Foreskin melanocyte (primary cell): ENCODE measurements at places on chromosomes 3 and 15.

DNA sequence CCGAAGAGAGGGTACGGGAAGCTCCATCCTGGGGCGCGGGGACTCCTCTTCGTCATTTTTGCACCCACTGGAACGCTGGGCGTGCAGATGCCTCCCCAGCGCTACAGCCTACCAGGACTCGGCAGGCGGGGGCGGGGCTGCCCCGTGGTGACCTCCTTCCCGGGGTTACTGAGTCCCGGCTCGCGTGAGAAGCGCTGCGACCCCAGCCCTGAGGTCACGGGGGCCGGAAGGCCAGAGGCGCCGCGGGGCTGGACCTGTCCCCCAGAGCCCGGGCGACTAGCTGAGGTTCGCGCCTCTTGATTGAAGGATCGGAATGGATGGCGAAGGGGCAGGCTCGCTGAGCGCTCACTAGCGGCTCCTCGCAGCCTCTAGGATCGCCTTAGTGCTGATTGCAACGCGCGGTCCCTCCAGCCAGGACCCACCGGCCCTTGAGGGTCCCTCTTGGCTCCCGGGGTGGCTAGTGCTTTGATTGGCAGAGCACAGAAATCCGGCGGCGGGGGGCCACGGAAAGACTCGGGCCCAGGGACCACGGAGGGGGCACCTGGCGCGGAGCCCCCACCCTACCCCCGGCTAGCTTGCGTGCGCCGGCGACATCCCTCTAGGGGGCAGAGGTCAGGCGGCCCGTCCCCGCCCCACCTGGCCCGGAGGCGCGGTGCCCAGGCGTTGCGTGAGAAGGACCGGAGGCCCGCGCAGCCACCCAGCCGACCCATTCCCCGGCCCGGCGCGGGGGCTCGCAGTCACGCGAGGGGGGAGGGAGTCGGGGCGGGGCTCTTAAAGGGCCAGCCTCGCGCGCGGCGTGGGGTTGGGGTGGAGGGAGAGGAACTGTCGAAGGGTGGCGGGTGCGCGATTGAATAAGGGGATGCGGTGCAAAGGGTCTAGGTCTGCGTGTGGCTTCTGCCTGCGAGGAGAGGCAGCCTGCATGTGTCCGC is 781 bp upstream of the CYP1A1 start:
- no peak for DNase-seq

GRCh38 chr3:72390841-72391240 is 457.4 kb downstream of the SHQ1 start:
- DNase-seq, result no peak

GRCh38 chr3:128328546-128329458 is 137.9 kb downstream of the DNAJB8 start:
- no peak for DNase-seq

- DNase-seq, result no peak
Observed at GRCh38 chr15:40850576-40851112, 6.8 kb downstream of the SPINT1 start.

DNA sequence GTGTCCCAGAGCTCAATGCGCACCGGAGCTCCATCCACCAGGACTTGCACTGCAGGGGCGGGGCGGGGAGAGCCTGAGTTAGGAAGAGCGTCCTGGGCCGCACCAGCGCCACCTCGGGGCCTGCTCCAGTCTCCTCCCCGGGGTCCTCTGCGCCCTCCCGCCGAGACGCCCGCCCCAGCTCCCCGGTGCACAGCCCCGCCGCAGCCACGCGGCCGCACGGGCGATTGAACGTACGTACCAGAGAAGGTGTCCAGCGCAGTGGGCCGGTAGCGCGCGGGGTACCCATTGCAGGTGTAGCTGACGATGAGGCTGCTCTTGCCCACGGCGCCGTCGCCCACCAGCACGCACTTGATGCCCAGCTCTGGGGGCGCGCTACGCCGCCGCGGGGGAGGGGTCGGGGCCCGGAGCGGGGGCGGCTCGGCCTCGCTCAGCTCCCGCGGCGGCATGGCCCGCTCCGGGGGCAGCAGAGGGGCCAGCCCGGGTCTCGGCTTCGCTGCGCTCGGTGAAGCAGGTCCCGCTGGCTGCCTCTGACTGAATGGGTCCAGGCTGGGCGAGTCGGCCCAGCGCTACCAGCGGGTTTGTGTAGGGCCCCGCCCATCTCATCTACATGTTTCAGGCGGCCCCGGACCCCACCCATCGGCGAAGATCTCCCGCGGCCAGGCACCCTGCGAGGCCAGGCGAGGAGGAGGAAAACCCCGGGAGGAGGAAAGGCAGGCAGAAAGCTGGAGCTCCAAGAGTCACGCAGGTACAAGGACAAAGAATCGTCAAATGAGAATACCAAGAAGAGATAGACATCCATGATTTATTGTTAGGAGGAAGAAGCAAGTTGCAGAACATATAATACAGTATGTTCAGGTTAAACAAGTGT is at the start of gene RHOV:
Gene RHOV (minus strand): TSS at position 541 of the 868 bp plus-strand sequence. CDS start 95 bp downstream, at position 446.
- DNase-seq, result peak; percentile 7

GRCh38 chr15:80999623-81000036 is 1.1 kb upstream of the TLNRD1 start:
- DNase-seq, result no peak

GRCh38 chr3:194327218-194328052 is 23.7 kb downstream of the CPN2 start:
- no peak for DNase-seq

DNA sequence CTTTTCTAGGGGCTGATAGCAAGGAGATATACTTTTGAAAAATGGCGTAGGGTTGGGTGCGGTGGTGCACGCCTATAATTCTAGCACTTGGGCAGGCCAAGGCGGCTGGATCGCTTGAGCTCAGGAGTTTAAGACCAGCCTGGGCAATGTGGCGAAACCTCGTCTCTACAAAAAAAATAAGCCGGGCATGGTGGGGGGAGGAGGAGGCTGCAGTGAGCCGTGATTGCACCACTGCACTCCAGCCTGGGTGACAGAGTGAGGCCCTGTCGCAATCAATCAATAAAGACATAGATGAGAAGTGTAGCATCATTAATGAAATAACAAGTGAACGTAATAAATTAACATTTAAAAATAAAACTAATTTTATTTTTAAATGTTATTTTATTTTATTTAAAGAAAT is 134.6 kb downstream of the SLCO3A1 start:
- DNase-seq, result no peak

- no peak for DNase-seq
Observed at GRCh38 chr3:4223777-4224176, 79.4 kb upstream of the SETMAR start.

DNA sequence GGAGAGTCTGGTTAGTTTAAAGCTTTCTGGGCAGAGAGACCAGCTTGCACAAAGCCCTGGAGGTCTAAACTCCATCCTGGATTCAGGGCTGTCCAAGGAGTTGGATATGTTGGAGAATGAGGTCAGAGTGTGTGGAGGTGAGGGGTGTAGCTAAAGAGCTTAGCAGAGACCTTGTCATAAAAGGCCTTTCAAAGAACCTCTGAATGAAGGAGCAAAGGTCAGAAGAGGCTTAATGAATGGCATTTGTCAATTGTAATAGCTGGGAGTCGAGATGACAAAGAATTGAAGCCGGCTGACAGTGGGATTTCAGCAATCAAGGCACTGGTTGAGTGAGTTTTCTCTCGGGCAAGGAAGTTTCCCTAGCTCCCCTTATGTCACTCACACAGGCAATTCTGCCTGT is 202.6 kb downstream of the PDCD6IP start:
- DNase-seq, result no peak

GRCh38 chr3:126527455-126528211 is 3.7 kb downstream of the CHST13 start:
- no peak for DNase-seq

- DNase-seq, result no peak
Observed at GRCh38 chr3:23987356-23987755, 42.3 kb downstream of the NR1D2 start.

- no peak for DNase-seq
Observed at GRCh38 chr15:84023636-84024035, 211.9 kb upstream of the GOLGA6L4 start.

- DNase-seq, result no peak
Observed at GRCh38 chr15:65334586-65335231, 30.2 kb downstream of the RNU5B-1 start.

GRCh38 chr15:62828364-62828763 is 214.2 kb upstream of the TPM1 start:
- no peak for DNase-seq

GRCh38 chr3:79461129-79461792 is 306.5 kb downstream of the ROBO1 start:
- DNase-seq, result no peak
